ENCODE measurements at places on chromosomes 1 and 21.

GRCh38 chr1:12515234-12515633 lies 102.8 kb downstream of the DHRS3 start:
- DNase-seq, result no peak

- DNase-seq, result no peak
These were observed 27.8 kb downstream of the TMPRSS2 start for GRCh38 chr21:41480086-41480690.

- DNase-seq, result no peak
These were observed 118.3 kb downstream of the NUF2 start for GRCh38 chr1:163440090-163440489.

GRCh38 chr1:108000620-108001111 lies 35.7 kb upstream of the VAV3 start:
- DNase-seq, result no peak

DNA sequence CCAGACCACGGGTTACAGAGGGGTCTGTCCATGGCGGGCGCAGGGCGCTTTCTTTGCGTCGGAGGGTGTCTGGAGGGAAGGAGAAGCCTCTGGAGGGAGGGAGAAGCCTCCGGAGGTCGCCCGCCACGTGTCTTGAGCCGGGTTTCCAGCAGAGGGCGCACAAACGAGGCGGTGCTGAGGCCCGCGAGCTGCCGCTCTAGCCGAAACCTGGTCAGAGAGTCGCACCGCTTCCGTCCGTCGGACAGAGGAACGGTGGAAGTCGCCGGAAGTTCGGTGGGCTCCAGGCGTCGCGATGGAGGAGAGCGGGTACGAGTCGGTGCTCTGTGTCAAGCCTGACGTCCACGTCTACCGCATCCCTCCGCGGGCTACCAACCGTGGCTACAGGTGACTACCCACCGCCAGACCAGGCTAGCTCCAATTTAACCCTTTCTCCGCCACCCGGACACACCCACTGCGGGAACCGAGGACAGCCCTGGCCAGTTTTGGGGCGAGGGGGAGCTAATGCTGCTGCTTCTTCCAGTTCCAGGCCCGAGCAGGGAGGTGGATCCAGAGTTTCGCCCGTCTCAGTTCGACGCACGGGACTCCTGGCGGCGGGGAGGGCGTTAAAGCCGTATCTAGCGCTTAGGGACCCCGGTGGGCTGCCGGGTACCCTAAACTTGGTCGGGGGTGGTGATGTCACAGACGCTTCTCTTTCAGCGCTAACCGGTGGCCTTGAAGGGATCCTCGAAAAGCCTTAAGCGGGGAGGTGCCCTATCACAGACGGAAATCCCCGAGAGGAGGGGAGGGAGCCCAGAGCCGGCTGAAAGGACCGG lies at the start of gene NECAP2:
TSS of gene NECAP2 (plus strand) at position 255 of the 812 bp plus-strand sequence. CDS start at position 293, 38 bp downstream.
- DNase-seq, result peak; percentile 92
